ENCODE measurements at places on chromosomes 11 and 22.

GRCh38 chr11:34192481-34193401, 87.3 kb downstream of the NAT10 start:
- peak; percentile 66 for DNase-seq

- DNase-seq = peak; percentile 1
Observed at GRCh38 chr22:29604076-29604360, 585 bp downstream of the NF2 start.

- no peak for DNase-seq
Observed at GRCh38 chr22:44758344-44758973, 6.1 kb downstream of the ARHGAP8 start.

DNA sequence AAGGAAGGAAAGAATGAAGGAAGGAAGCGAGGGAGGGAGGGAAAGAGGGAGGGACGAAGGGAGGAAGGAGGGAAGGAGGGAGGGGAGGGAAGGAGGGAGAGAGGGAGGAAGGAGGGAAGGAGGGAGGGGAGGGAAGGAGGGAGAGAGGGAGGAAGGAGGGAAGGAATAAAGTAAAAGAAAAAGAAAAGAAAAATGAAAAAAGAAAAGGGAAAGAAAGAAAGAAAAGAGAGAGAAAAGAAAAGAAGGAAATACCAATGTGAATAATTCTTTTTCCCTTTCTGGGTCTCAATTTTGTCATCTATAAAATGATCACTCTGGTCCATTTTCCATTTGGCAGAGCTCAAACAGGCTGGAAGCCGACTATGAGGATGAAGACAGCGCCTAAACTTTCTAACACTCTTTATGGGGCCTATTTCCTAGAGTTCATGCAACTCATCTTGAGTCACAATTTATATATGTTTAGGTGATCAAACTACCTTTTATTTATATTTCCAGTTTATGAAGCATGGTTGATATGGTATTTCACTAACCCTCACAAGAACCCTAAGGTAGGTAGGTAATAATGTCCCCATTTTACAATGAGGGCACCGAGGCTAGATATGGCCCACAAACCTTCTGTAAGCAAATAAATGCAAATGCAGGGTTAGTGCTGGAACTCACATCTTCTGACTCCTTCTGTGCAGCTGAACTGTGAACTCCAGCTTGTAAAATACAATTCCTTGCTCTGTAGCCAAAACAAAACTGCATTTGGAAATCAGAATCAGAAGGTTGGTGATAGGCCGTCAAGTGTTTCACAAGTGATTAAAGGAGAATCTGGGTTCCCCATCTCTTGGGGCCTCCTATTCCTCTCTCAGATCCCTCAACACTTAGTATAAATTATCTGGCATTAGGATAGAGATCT, 434.3 kb downstream of the ETS1 start:
- no peak for DNase-seq

DNA sequence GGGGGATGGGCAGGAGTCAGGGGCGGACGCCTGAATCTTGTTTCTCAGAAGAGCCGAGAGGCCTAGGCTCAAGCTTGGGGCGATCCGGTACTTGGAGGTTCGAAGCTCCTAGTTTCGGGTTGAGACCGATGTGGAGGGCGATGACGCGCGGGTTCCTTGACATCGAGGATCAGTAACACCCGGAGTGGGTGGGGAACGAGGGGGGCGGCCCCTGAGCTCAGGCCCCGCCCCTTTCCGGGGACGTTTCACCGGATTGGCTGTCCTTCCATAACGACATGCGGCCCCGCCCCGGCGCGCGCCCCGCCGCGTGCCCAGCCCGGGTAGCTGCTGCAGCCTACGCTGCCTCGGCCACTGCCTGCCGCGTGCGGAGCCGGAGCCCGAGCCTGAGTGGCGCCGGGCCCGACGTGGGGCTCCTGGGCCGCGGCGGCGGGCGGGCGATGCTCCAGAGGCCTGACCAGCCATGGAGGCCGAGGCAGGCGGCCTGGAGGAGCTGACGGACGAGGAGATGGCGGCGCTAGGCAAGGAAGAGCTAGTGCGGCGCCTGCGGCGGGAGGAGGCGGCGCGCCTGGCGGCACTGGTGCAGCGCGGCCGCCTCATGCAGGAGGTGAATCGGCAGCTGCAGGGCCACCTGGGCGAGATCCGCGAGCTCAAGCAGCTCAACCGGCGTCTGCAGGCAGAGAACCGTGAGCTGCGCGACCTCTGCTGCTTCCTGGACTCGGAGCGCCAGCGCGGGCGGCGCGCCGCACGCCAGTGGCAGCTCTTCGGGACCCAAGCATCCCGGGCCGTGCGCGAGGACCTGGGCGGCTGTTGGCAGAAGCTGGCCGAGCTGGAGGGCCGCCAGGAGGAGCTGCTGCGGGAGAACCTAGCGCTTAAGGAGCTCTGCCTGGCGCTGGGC, at the start of gene CCDC85B:
Gene CCDC85B (plus strand): TSS at position 350 of the 895 bp plus-strand sequence. CDS start 111 bp downstream, at position 461.
- DNase-seq = peak; percentile 86

DNA sequence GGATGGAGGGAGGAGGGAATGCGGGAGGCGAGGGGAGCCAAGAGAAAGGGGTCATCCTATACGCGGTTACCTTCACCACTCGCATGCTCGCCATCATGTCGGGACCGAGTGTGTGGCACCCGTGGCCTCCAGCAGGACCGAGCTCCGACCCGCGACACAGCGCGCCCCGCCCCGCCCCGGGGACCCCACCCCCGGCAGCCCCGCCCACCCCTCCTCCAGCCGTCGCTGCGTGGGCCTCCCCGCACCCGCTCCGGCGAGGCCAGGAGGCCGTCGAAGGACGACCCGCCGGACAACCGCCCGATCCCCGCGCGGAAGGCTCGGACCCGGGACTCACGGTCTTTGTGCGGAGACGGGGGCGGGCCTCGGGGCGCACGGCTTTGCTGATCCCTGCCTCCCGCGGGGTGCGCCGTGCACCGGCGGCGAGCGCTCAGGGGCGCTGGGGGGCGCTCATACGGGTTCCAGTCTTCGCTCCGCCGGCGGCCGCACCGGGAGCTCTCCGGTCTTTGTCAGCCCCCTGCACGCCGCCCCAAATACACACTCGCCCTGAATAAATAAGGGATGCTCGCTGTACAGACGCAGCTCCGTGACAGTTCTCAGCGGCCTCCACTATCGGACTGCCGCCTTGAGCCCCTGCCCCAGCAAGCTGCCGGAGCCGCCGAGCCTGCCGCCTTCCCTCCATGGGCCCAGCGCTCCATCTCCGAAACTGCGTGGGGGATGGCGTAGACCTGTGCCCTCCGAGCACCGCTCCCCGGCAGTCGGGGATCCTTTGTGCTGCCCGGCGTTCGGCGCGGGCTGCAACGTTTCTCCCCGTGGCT, at the start of gene UBE2L6:
Gene UBE2L6 (minus strand): TSS at position 158 of the 815 bp plus-strand sequence. CDS start 61 bp downstream, at position 97.
- DNase-seq = peak; percentile 55

GRCh38 chr22:42764895-42765363, 44.3 kb upstream of the A4GALT start:
- no peak for DNase-seq

DNA sequence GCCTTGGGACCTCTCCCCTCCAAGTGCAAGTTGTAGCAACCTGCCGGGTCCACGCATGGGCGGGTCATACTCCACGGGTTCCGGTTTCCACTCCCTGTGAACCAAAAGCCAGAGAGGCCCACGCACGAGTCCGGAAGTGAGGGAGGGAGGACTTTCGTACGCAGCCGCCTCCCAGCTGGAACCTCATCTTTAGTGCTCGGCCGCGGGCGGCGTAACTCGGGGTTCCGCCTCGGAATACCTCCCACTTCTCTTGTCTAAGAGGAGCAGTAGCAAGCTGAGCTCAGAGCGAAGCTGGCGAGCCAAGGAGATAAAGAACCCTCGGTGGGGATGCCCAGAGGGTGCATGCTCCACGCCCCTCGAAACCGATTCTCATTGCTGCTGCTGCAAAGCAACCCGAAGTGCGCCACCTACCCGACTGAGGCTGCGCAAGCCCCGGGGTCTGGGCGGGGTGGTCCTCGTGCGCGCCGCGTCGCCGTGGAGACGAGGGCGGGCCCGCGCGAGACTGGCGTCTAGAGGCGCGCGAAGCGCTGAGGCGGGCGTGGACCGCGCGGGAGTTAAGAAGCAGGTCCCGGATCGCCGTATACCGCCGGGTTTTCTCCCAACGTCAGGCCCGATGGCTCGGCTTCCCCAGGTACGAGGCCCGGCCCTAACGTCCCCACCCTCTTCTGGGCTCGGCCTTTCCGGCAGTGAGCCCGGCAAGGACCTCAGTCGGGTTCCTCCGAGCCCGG, at the start of gene SFI1:
Gene SFI1 (plus strand): TSS at position 530 of the 728 bp plus-strand sequence. CDS start 11,749 bp downstream, outside the sequence.
- peak; percentile 47 for DNase-seq

- DNase-seq = no peak
Observed at GRCh38 chr11:84408946-84409411, 1122.8 kb upstream of the CCDC90B start.

DNA sequence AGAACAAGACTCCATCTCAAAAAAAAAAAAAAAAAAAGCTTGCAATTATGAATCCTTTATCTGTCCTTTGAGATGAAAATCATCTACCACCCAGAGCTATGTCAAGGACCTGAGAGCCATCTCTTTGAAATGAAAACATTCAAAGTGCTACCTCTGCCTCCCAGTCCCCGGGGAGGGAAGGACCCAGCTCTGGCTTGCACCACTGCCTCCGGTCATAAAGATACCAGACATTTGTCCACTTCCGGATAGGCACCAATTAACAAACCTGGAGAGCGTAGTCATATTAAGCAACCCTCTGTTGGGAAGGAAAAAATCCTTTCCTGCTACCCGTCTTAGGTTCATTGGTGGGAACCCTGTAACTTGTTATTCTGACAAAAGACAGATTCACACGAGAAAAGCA, 98.6 kb downstream of the ARHGAP8 start:
- no peak for DNase-seq

DNA sequence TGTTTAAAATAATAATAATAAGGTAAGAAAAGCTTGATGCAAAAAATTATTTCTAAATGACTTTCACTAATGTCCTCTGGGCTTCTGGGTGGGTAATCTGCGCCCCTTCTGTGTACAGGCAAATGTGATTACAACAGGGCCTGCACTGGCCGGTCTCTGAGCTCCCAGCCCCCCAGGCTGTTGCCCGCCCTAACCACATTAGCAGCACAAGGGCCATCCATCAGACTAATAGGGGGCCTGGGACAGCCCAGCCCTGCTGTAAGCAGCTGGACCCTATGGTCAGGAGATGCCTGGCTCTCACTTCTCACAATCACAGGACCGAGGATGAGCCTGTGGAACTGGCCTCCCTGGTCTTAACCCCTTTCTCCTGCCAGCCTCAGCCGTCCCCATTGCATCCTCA, 388.4 kb downstream of the BUD13 start:
- no peak for DNase-seq

- no peak for DNase-seq
Observed at GRCh38 chr11:10564696-10565318, 3.7 kb downstream of the LYVE1 start.

DNA sequence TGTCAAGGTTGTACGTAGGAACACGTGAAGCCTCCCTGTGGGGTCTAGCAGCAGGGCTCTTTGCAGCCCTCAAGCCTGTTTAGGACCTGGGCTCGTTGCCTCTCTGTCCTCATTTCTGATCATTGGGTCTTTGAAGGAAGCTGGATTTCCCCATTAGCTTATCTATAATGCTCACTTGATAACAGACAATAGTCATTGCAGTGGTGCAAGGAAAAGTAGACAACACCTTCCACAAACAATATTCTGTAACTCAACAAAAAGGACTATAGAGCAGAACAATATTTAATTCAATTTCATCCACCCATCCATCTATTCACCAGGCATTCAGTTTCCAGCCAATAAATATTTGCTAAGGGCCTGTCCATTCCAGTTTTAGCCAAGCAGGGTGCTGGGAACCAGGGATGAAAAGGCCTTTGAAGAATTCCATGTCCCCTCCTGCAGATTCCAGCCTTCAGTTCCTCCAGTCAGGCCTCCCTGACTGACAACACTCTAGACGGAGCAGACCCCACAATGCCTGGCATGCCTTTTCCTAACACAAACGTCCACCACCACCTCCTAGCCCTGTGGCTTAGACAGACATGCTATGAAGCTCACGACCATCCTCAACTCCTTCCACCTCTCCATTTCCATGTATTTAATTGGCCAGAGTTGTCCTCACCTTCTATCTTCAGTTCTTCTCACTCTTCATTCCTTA, 12.7 kb upstream of the POLD3 start:
- DNase-seq = no peak

DNA sequence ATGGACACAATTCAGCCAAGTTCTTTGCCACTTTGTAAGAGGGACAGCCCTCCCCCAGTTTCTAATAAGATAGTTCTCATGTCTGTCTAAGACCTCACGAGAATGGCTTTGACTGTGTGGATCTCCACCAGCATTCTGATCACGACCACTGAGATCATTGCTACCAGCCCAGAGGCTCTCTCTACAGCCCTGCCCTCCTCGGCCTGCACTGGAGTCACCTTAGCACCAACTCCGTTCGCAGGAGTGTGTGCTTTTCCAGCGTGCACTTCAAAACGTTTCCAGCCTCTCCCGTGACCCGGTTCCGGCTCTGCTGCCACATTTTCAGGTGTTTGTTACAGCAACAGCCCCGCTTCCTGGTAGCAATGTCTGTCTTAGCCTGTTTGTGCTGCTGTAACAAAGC, 26.2 kb downstream of the TSPAN32 start:
- DNase-seq = no peak

DNA sequence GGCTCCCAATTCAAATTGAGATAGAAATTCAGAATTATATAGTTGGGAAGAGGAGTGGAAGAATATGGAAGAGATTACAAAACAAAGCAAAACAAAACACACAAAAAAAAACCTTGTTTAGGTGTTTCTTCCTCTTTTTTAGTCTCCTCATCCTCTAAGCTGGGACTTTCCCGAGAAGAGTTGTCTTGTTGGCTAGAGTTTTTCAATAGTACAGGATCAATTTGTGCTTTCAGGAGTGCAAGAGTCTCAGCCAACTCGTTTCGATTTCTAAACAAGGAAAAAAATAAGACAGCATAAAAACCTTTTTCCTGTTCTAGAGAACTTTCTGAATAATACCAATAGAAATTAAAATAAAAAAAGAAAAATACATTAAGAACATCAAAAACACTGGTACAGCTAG, 87.8 kb upstream of the CLNS1A start:
- no peak for DNase-seq

GRCh38 chr11:45927684-45928413, 5.4 kb downstream of the LARGE2 start:
- no peak for DNase-seq

DNA sequence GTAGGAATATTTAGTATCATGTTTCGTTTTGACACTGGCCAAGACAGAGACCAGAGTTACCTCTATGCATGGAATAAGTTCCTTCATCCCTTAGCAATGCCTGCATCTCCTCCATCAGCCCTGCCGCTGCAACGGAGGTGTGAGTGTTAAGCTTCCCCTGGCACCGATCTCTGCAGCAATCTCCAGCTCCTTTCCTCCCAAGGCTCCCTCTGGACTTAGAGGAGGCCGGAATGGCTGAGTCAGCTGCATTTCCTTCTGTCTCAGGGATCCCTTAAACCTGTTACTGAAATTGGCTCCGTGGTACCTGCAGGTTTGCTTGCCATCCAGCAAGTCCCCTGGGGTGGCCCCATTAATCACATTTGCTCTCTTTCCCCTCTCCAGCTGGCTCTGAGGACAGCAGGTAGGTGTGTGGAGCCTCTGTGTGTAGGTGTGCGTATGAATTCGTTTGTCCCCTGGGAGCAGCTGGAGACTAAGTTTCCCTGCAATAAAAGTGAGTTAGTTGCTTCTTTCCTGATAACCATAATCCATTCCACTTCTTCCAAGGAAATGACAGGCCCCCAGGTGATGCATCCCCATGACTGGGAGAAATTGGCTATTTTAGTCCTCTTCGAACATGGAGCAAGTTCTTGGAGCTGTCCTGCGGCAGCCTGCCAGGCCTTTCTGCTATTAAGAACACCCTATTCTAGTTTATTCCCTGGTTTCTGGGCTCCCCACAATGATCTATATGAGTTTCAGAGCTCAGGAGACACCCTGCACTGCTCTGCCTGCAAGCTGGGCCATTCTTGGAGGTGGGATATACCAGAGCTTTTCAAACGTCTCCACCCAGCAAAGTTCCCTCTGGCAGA, 457.2 kb upstream of the CADM1 start:
- DNase-seq = peak; percentile 93

Measured in DMS79 treated with DMSO at 0.1 percent for 48 hours (cell line).